ENCODE measurements at places on chromosomes 7 and 10. TPM values are rescaled to one million over a fixed set of nuclear protein-coding genes. Genes with fewer than 3 reads are reported as not detected.

DNA sequence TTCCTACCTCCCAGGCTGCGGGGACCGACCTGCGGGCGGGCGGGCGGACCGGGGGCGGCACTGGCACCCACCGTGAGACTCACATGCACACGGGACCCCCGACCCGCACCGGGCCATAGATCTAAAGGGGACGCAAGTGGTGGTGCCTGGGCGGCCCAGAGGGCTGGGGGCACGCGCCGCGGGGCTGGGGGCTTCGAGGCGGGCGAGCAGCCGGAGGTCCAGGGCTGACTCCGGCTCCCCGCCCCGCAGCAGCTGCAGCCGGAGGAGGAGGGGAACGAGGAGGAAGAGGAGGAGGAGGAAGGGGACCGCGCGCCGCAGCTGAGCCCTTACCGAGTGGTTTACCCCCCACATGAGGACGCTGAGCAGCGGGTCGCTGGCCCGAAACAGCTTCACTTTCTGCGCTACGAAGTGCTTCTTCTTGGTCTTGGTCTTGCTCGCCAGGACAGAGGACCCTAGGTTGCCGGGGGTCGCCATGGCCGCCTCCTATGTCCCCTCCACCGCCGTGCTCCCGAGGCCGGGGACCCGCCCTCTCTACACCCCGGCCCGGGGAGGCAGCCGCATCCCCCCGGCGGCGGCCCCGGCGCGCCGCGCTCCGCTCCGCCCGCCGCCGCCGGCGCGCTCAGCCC is 412 bp downstream of the PIP4K2A start:
- DNase-seq = peak; percentile 50

LDB3 gene
- 92.0 TPM for total RNA-seq

GRCh38 chr10:30850776-30851175 is 180.9 kb downstream of the ZNF438 start:
- no peak for DNase-seq

GRCh38 chr10:32972929-32973328 is 14.9 kb upstream of the ITGB1 start:
- no peak for DNase-seq

MOGAT3 gene
- not detected for total RNA-seq

UNCX gene
- total RNA-seq = 106 TPM

DNA sequence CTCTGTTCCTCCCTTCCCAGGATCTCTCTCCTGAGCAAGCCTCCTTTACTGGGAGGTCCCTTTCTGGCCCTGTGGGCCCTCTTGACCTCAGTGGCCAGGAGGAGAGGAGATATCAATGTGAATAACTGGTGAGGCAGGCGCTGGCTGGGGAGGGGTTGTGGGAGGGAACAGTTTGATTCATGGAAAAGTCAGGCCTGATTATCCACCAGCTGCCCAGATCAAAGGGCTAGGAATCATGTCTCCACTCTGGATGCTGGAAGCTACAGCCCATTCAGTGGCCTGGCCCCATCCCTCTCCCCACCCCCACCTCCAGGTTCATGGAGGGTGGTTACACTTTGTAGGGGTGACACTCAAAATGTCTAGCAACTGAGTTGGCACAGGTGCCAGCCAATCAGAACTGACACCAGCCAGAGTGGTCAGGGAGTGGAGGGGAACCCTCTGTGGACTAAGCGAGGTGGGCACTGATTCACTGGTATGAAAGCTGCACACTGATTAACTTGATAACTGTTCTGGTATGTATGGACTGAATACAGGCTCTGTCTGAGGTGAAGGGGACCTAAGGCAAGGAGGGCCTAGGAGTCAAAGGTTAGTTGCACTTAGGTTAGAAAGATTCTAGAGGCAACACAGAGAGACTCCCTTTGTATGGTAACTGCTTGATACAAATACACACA is 4.8 kb downstream of the PRRT4 start:
- DNase-seq = no peak

DNA sequence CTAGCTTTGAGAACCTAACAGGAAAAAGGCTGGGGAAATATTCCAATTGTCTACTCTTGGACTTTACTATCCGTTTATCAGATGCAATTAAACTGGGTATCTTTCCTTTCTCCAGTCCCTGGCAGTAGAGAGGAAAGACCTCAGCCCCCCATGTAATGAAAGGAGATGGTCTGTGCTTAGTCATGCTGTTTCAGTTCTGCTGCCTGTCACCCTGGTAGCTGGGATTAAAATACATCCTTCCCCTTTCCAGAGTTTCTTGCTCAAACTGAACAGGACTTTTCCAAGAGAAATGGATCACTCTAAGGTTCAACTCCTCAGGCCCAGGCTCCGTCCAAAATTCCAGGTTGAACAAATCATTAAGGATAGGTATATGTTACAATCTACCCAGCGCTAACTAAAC is 202.9 kb downstream of the PTEN start:
- no peak for DNase-seq

- DNase-seq = no peak
Observed at GRCh38 chr10:33638891-33639290, 304.4 kb upstream of the NRP1 start.

GRCh38 chr7:44391746-44392617 is 66.6 kb upstream of the CAMK2B start:
- no peak for DNase-seq
